ENCODE measurements at places on chromosomes 6 and 20.
A peak's percentile ranks its signal among the peaks of the same experiment; 100 is the strongest.

- DNase-seq, result no peak
These were observed 60.4 kb upstream of the SNX9 start for GRCh38 chr6:157762636-157763035.

DNA sequence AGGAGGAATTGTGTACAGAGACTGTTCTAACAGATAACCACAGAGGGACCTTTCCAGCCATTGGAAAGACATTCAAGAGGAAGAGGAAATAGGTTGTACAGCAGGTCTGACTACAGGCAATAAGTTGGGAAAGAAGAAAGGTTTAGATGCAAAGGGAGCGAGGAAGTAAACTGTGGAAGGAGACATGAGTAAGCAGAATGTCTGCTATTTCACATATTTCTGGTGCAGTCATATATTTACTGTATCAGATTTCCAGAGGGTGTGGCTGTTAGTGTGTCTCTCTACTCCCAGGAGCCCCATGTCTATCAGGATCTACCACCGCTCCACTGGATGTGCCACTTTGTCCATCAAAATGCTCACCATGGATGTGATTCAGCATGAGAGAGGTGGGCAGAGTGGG, 25.9 kb downstream of the MRS2 start:
- DNase-seq, result peak; percentile 10

GRCh38 chr20:39019805-39020325, 57.7 kb downstream of the DHX35 start:
- no peak for DNase-seq

DNA sequence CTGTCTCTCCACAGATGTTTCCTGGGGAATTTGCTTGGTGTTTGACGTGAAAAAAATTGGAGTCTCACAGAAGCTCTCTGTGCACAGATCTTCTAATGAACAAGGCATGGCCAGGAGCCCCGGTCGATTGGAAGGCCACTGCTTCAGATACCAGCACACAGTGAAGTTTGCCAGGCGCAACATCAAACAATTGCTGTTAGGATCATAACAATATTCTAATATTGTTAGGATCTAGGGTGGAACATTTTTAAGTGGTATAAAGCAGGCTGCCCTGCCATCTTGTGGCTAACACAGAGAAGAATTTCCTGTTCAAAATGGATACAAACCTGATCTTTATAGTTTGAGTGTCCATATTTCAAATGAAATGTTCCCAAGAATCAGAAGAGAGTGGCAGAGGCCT, 64.1 kb downstream of the C6orf118 start:
- peak; percentile 24 for DNase-seq

DNA sequence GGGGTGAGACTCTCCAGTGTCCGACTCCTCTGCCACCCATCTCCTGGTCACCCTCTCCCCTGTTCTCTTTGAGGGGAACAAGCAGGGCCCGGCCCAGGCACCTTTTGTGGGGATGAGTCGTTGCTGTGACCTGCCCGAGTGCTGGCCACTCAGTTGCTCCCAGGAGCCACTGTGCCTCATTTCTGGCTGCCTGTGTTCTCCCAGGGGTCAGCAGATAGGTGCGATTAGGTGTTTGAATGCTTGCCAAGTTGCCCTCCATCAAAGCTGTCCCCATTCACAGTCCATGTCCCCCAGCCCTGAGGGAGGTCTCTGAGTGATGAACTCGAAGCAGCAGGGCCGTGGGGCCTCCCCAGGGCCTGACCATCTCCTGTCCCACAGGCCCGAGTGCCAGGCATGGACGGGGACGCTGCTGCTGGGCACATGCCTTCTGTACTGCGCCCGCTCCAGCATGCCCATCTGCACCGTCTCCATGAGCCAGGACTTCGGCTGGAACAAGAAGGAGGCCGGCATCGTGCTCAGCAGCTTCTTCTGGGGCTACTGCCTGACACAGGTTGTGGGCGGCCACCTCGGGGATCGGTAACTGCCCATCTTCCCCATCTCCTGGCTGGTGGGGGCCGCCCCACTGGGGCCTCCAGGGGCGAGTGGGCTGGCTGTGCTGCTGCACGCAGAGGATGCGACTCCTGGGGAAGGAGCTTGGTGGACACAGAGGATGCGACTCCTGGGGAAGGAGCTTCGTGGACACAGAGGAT, 4.1 kb downstream of the SLC17A9 start:
- no peak for DNase-seq

- DNase-seq, result no peak
These were observed 130.3 kb downstream of the HACE1 start for GRCh38 chr6:104729433-104729832.
